GM23338 (cell line): ENCODE measurements at places on chromosomes 2 and 18.

DNA sequence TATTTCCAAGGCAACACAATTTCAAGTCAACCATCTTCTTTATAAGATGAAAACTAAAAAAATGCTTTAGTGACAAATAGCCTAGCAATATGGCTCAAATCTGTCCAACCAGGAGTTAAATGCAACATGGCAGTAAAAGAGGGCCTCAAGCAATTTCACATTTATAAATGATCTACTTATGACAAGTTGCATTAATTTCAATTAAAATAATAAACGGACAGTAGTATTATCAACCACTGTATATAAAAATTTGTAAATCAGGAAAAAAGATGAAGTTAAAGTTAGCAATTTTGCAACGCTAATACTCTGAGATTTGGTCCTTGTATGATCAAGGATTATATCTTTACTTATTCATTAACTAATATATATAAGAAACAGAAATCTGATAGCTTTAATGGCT lies 19.3 kb downstream of the CCDC88A start:
- no peaks in the 10 kb centered on the region for H3K4me1 ChIP-seq
- DNase-seq: no peak
- H3K27ac ChIP-seq: no peak overlapping the region
- no peak overlapping the region for H3K4me3 ChIP-seq
- H3K27me3 ChIP-seq: no peaks in the 10 kb centered on the region
- H3K36me3 ChIP-seq: no peaks in the 10 kb centered on the region

DNA sequence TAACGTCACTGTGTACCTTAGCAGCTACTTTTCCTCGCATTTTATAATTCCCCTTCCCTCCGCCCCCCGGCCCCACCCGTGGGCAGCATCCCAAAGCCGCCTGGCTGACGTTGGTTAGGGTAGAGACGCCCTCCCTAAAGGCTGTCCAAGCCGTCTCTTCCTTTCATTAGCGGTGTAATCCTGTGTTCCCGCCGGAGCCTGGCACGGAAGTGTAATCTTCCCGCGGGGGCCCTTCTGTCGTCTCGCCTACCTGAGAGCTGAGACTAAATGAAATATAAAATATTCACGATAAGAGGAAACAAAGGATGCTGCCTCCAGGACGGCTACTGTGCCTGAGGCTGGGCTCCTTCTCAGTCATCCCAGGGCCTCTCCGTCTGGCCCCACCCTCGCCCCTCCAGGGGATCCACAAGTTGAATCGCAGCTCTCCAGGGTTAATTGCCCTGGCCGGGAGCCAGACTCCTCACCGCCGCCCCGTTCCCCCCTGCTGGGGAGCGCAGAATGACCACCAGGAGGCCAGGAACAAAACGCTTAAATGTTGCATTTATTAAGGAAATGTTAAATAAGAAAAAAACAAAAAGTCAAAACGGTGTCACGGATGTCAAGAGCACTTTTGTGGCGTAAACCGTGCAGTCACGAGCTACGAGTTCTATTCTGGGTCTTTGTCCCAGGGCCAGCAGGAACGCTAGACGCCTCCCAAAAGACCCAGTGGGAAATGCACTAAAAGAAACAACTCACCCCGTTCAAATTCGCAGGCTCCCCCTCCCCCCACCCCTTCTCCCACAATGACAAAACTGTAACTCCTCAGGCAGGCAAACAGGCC lies 1.5 kb downstream of the RPRM start:
- H3K36me3 ChIP-seq: no peaks in the 10 kb centered on the region
- peaks cover 15% of the 10 kb centered on the region; the same call in 1 of the 2 replicates for H3K27me3 ChIP-seq
- peaks cover 36% of the 10 kb centered on the region for H3K4me1 ChIP-seq
- H3K4me3 ChIP-seq: peak overlapping the region; percentile 71
- peak; percentile 39 for DNase-seq

- H3K4me3 ChIP-seq: no peak overlapping the region
- H3K36me3 ChIP-seq: 0 out of 2 replicates have a peak, but pooled peaks cover 5% of the 10 kb centered on the region
- DNase-seq: no peak
- no peaks in the 10 kb centered on the region for H3K4me1 ChIP-seq
These were observed 90.4 kb downstream of the ANTXR1 start for GRCh38 chr2:69103419-69103818.

DNA sequence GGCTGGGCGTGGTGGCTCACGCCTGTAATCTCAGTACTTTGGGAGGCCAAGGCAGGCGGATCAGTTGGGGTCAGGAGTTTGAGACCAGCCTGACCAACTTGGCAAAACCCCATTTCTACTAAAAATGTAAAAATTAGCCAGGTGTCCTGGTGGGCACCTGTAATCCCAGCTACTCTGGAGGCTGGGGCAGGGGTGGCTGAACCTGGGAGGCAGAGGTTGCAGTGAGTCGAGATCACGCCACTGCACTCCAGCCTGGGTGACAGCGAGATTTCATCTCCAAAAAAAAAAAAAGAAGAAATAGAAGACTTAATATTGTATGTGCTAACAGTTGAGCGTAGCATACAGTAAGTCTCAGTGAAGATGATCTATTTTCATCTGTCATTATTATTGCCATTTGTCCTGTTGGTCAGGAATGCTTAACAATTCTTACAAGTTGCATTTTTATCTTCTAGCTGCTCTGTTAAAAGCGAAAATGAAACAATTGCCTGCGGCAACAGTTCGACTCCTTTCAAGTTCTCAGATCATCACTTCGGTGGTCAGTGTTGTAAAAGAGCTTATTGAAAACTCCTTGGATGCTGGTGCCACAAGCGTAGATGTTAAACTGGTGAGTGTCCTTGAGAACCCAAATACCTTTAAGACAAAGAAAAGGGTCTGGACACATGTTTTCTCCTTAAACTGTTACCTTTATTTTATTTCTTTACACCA lies 7.2 kb downstream of the PMS1 start:
- H3K4me1 ChIP-seq: no peaks in the 10 kb centered on the region; the same call in 1 of the 2 replicates
- DNase-seq: no peak
- peaks cover 35% of the 10 kb centered on the region; the same call in 1 of the 2 replicates for H3K36me3 ChIP-seq
- no peaks in the 10 kb centered on the region for H3K27me3 ChIP-seq
- H3K4me3 ChIP-seq: no peak overlapping the region

DNA sequence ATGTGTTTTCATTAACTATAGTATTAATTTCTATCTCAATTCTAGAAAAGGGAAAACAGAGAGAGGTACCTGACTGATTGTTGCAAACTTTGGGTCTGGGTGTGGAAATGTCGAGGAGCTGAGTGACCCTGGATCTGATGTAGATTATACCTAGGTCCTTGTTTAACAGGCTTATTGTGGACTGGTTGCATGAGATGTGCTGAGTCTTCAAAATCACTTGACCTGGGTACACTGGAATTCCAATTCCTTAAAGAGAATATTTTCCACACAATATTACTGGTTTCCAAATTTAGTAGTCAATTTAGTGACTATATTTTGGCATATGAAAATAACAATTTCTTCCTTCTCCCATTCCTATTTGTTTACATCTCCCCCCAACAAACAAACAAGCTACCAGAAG lies 13.6 kb downstream of the DUSP11 start:
- H3K4me3 ChIP-seq: no peak overlapping the region
- no peak overlapping the region for H3K27ac ChIP-seq
- no peak for DNase-seq
- H3K27me3 ChIP-seq: no peaks in the 10 kb centered on the region
- no peaks in the 10 kb centered on the region for H3K4me1 ChIP-seq

GRCh38 chr2:148512501-148512900 lies 132.1 kb upstream of the EPC2 start:
- no peak overlapping the region for H3K4me3 ChIP-seq
- no peaks in the 10 kb centered on the region for H3K36me3 ChIP-seq

DNA sequence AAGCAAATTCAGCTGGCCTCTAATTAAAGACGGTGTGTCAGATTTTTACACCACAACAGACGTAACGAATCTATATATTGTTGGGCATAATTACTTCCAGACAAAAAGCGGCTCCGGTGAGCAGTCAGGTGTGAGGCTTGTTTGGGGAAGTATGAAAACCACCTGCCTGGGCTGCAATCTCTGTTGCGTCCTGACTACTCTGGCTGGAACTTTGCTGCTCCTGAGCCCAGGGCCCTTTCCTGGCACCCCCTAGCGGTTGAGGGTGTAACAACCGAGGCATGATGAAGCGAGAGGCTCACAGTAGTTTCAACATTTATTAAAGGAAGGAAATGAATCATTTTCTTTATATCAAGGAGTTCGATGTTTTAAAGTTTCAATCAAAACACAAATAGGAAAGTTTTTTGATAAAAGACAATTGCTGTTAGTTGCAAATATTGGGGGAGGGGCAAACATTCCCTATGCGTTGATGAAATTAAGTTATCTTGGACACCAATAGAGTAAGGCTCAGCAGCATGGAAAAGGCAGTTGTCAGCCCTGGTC lies 10.6 kb upstream of the ITGB6 start:
- no peaks in the 10 kb centered on the region for H3K27me3 ChIP-seq
- H3K27ac ChIP-seq: no peak overlapping the region
- peak; percentile 86 for DNase-seq
- H3K4me1 ChIP-seq: no peaks in the 10 kb centered on the region

GRCh38 chr18:34576622-34577021 lies 133.5 kb upstream of the DTNA start:
- H3K27ac ChIP-seq: no peak overlapping the region
- no peak for DNase-seq
- H3K4me1 ChIP-seq: no peaks in the 10 kb centered on the region
- H3K4me3 ChIP-seq: no peak overlapping the region

- peaks cover 45% of the 10 kb centered on the region for H3K27me3 ChIP-seq
- H3K4me3 ChIP-seq: peak overlapping the region; percentile 74
- no peak overlapping the region for H3K27ac ChIP-seq
- DNase-seq: no peak
These were observed 1.2 kb downstream of the CDH20 start for GRCh38 chr18:61334491-61334850.

- H3K4me1 ChIP-seq: peaks cover 46% of the 10 kb centered on the region
- no peaks in the 10 kb centered on the region for H3K36me3 ChIP-seq
- H3K4me3 ChIP-seq: peak overlapping the region; percentile 36; the same call in 1 of the 2 replicates
- no peak for DNase-seq
- H3K27ac ChIP-seq: peak overlapping the region; percentile 90
These were observed 132.1 kb upstream of the HAAO start for GRCh38 chr2:42924418-42924886.
